Activated CD4-positive, alpha-beta T cell treated with anti-CD3 and anti-CD28 coated beads for 36 hours (primary cell): ENCODE measurements at places on chromosomes 7 and 10. TPM values are rescaled to one million over a fixed set of nuclear protein-coding genes. Genes with fewer than 3 reads are reported as not detected.

Gene PAX4
- total RNA-seq, result not detected

DNA sequence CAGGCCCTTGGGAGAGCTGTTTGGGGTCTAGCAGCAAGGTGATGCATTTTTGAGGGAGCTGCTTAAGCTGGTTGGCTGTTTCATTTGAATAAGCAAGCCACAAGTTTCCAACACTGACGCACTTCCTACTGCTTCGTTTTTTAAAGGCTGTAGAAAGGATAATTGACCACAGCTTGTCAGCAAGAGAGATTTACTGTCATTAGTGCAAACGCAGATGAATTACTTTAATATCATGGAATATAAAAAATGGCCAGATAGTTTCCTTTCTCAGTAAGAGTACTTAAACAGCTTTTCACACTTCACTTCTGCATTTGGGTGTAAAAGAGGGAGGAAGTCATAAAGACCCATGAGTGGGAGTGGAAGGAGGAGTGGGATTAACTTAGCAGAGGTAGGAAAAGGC is 61.5 kb downstream of the FZD1 start:
- H3K27me3 ChIP-seq, result no peaks in the 10 kb centered on the region
- H3K4me3 ChIP-seq, result no peak overlapping the region
- no peak overlapping the region for H3K27ac ChIP-seq
- no peak for DNase-seq
- H3K4me1 ChIP-seq, result peaks cover 4% of the 10 kb centered on the region
- H3K36me3 ChIP-seq, result no peaks in the 10 kb centered on the region

Gene PAPOLB
- not detected for total RNA-seq

Gene FAM13C
- 0.35 TPM for total RNA-seq

- H3K4me1 ChIP-seq, result no peaks in the 10 kb centered on the region
- peaks cover 13% of the 10 kb centered on the region for H3K27me3 ChIP-seq
- no peak overlapping the region for H3K4me3 ChIP-seq
- H3K27ac ChIP-seq, result no peak overlapping the region
Observed at GRCh38 chr10:113259576-113260226, 293.2 kb upstream of the HABP2 start.

DNA sequence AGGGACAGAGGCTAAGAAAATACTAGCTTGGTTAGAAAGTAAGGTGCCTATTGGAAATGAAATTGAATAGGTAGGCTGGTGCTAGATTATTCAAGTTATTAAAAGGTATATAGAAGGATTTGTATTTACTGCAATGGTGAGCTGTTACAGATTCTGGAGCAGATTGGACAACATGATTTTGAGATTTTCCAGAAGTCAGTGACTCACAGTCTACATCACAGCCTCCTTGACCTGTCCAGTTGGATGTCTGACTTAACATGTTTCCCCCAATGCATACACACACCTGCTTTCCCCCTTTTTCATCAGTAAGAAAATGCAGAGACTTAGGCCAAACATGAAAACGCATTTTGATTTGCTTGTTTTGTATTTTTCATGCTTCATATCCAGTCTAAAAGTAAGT is 33.4 kb downstream of the STARD3NL start:
- H3K27me3 ChIP-seq, result no peaks in the 10 kb centered on the region
- peaks cover 10% of the 10 kb centered on the region for H3K4me1 ChIP-seq

DNA sequence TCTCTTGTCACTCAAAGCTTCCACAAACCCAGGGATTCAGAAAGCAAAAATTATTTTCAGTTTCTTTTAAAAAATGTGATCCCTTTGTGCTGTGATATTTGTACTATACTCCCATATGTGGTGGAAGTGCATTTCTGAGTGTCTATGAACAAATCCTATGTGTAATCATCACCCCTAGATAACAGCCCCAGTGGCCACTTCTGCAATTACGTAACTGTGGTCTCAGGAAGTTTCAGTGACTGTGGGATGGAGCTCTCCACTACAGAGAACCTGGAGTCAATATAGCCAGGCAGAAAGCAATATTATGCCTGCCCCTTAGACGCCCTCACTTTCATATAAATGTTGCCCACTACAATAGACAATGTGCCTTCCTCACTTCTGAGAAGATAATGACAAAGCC is 1101.7 kb upstream of the GHITM start:
- DNase-seq, result no peak
- H3K36me3 ChIP-seq, result no peaks in the 10 kb centered on the region
- no peak overlapping the region for H3K27ac ChIP-seq
- no peak overlapping the region for H3K4me3 ChIP-seq

Gene ATP6V0A4
- total RNA-seq, result 0.32 TPM

GRCh38 chr7:108580298-108580697 is 10.6 kb downstream of the DNAJB9 start:
- DNase-seq, result no peak
- H3K4me3 ChIP-seq, result no peak overlapping the region
- peaks cover 9% of the 10 kb centered on the region for H3K4me1 ChIP-seq
- no peak overlapping the region for H3K27ac ChIP-seq
- H3K36me3 ChIP-seq, result peaks cover 25% of the 10 kb centered on the region
- no peaks in the 10 kb centered on the region for H3K27me3 ChIP-seq

Gene NRF1
- 20.5 TPM for total RNA-seq

- H3K27me3 ChIP-seq, result no peaks in the 10 kb centered on the region
- H3K4me1 ChIP-seq, result peaks cover 23% of the 10 kb centered on the region
- no peak overlapping the region for H3K27ac ChIP-seq
- no peak overlapping the region for H3K4me3 ChIP-seq
- H3K36me3 ChIP-seq, result peaks cover 25% of the 10 kb centered on the region
Observed at GRCh38 chr7:152329469-152329868, 106.3 kb downstream of the KMT2C start.

- peaks cover 3% of the 10 kb centered on the region for H3K4me1 ChIP-seq
- DNase-seq, result no peak
- H3K4me3 ChIP-seq, result no peak overlapping the region
- H3K36me3 ChIP-seq, result no peaks in the 10 kb centered on the region
Observed at GRCh38 chr7:134875867-134876266, 96.4 kb downstream of the CALD1 start.
